ENCODE measurements at places on chromosomes 4 and X.

DNA sequence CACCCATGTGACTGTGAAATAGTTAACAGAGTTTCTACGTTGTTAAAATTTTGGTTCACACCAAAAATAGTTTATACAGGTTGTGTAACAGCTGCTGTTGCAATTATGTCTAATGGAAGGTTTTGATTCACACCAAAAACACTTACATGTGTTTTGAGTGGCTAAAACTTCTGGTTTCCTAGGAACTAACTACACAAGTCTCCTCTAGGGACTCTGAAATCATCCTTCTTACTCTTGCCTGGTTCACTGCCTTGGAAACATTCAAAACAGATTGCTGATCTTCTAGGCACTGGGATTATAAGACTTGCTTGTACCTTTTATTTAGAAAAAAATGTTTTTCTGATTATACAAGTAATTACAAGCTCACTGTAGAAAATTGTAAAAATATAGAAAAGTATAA lies 14.9 kb upstream of the MORC4 start:
- DNase-seq, result no peak

DNA sequence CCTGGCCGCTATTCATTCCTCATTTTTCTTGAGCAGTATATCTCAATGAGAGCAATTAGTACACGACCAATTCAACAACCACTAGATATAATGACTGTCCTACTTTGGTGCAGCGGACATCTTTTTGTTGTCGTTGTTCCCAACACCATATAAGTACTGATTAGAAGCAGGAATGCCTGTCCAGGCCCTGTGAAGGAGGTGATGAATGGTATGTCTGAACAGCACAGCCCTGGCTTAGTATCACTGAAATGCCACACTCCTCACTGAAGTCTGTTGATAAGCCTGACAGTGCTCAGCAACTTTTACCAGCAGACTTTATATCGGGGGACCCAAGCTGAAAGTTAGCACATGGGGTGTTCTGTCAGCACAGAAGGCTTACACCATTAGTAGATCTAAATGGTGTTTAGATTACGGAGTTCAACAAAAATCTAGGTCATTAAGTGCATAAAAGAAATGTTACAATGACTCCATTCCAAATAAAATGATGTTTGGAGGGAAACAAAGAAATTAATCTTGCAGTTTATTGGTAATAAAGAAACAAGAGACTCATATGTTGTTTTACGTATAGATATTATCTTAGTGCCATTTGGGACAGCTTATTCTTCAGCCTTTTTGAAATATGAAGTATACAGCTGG lies 228.3 kb upstream of the TTC29 start:
- no peak for DNase-seq

DNA sequence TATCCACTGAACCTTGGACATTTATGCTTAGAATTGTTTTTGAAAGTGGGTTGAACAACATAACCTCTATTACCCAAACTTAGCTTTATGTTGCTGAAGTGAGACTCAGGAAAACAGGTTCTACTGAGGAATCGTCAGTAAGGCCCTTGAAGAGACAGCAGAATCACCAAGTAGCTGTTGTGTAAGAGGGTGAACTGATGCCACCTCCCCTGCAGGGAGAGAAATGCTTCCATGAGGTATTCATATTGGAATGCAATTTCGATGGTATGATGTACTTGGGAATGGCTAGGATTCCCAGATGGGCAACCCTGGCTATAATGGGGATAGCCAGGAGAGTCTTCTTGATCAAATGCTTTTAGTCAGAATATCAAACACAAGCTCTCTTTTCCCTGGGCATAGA lies 4.1 kb upstream of the SCRG1 start:
- DNase-seq, result no peak

- DNase-seq, result no peak
These were observed 18.0 kb upstream of the MAEA start for GRCh38 chr4:1271686-1272085.

- DNase-seq, result no peak
These were observed 29.8 kb downstream of the SGMS2 start for GRCh38 chr4:107854356-107855022.

- no peak for DNase-seq
These were observed 2.1 kb downstream of the JAKMIP1 start for GRCh38 chr4:6198278-6198677.

DNA sequence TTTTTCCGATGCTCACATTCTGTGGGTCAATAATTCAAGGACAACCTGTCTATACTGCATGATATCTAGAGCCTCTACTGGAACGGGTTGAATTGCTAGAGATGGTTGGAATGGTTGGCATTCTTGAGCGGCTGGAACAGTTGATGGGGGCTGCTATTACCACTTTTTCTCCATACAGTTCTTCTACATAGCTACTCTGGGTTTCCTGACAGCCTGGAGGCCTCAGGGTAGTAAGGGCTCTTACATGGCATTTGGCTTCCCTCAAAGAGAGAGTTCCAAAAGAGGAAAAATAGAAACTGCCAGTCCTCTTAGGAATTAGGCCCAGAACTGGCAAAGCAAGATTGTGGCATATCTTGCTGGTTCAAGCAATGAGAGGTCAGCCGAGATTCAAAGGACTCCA lies 53.1 kb downstream of the NAA11 start:
- DNase-seq, result no peak

- DNase-seq, result no peak
These were observed 52.1 kb downstream of the CFAP299 start for GRCh38 chr4:80387390-80388283.

- DNase-seq, result no peak
These were observed 90.7 kb upstream of the PCDH18 start for GRCh38 chr4:137623013-137623412.

- DNase-seq, result peak; percentile 12
These were observed 618.1 kb upstream of the GRIA3 start for GRCh38 chrX:122565952-122566351.

- peak; percentile 91 for DNase-seq
These were observed 17.8 kb upstream of the CHIC2 start for GRCh38 chr4:54082168-54082567.

- no peak for DNase-seq
These were observed 833.6 kb upstream of the AGA start for GRCh38 chr4:178275671-178276360.

DNA sequence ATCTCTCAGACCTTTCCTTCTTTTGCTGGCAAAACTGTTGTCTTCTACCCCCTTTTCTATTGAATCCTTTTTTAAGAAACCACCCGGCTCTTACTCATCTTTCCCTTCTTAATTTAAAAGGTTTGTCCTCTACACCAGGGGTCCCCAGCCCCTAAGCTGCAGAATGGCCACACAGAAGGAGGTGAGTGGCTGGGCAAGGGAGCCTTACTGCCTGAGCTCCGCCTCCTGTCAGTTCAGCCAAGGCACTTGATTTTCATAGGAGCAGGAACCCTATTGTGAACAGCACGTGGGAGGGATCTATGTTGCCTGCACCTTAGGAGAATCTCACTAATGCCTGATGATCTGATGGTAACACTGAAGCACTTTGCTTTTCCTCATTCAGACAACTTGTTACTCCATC lies 726.3 kb upstream of the INTU start:
- no peak for DNase-seq

GRCh38 chr4:155546451-155546850 lies 120.2 kb upstream of the GUCY1A1 start:
- DNase-seq, result no peak

DNA sequence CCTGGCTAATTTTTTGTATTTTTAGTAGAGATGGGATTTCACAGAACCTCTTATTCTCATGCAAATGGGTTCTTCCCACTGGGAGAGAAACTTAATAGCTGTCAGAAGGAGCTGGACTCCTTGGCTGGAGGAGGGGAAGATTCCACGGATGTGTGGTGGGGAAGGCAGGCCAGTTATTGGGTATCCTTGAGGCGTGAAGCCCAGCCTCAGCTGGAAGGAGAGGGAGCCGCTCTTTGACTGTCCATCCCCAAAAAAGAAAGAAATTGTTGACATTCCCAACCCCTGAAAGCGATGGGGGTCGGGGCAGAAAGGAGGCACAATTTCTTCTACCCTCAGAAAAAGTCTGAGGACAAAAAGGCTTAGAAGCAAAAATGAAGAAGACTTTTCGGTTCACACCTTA lies 983.1 kb upstream of the PABPC4L start:
- no peak for DNase-seq

DNA sequence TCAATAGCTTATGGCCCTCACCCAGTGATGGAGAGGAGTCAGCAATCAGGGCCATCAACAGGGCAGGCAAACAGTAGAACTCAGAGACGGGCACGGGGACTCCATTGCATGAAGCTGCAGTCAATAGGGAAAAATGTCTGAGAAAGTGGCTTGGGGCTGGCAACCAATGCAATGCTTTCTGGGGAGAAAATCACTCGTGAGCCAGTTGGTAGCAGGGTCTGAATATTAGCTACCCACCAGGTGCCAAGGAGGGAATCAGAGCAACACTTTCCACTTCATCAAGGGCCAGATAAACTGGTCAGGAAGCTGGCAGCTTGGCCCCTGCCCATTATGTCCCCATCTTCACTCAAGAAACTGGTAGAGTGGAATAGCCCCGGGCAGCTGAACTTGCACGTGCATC lies 80.7 kb downstream of the STARD8 start:
- no peak for DNase-seq

- no peak for DNase-seq
These were observed 737 bp downstream of the FGF2 start for GRCh38 chr4:122827258-122827878.

DNA sequence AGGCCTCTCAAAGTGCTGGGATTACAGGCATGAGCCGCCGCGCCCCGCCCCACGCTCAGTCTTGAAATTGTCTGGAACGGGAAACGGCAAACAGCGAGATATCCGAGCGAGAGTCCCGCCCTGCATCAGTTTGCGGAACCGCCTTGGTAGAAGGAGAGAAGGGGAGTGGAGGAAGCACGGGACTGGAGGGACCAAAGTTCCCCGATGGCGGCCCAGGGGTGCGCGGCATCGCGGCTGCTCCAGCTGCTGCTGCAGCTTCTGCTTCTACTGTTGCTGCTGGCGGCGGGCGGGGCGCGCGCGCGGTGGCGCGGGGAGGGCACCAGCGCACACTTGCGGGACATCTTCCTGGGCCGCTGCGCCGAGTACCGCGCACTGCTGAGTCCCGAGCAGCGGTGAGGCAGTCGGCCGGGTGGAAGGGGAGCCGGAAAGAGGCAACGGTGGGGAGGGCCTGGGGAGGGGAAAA lies at the start of gene BST1:
Gene BST1 (plus strand): TSS at position 125 of the 463 bp plus-strand sequence. CDS start 80 bp downstream, at position 205.
- peak; percentile 27 for DNase-seq

- DNase-seq, result no peak
These were observed 107.7 kb downstream of the PPP3CA start for GRCh38 chr4:101239665-101240064.

DNA sequence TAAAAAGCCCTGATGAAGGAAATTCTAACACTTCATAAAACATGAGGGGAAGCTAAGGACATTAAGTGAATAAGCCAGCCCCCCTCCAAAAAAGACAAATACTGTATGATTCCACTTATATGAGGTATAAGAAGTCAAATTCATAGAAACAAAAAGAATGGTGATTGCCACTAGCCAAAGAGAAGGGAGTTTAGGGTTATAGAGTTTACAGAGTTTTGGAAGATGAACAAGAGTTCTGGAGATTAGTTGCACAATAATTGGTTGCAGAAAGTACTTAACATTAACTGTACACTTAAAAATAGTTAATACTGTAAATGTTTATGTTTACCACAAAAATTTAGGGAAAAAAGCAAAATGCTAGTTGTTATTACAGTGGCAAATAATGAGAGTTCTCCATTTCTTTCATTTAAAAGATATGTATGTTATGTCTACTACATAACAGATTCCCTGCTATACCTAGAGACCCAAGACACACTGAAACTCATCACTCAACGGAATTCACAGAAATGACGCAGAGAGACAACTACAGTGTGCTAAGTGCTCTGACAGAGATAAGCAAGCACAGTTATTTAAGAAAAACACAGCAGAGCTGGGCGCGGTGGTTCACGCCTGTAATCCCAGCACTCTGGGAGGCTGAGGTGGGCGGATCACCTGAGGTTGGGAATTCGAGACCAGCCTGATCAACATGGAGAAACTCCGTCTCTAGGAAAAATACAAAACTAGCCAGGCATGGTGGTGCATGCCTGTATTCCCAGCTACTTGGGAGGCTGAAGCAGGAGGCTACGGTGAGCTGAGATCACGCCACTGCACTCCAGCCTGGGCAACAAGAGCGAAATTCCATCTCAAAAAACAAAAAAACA lies 37.2 kb downstream of the EIF4E start:
- no peak for DNase-seq

DNA sequence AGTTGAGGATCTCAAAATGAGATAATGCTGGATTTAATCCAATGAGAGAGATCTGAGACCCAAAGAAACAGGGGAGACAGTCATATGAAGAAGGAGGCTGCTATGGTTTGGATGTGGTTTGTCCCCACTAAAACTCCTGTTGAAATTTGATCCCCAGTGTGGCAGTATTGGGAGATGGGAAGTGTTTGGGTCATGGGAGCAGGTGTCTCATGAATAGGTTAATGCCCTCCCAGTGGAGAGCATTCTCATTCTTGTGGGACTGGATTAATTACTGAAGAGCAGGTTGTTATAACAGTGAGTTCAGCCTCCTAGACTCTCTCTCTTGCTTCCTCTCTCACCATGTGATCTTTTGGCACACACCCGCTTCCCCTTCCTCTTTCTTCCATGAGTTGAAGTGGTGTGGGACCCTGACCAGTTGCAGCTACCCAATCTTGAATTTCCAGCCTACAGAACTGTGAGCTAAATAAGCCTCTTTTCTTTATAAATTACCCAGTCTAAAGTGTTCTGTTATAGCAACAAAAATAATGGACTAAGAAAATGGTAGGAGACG lies 70.3 kb downstream of the PPEF2 start:
- DNase-seq, result no peak

- peak; percentile 23 for DNase-seq
These were observed 48.4 kb upstream of the SLC7A3 start for GRCh38 chrX:70979136-70979762.

DNA sequence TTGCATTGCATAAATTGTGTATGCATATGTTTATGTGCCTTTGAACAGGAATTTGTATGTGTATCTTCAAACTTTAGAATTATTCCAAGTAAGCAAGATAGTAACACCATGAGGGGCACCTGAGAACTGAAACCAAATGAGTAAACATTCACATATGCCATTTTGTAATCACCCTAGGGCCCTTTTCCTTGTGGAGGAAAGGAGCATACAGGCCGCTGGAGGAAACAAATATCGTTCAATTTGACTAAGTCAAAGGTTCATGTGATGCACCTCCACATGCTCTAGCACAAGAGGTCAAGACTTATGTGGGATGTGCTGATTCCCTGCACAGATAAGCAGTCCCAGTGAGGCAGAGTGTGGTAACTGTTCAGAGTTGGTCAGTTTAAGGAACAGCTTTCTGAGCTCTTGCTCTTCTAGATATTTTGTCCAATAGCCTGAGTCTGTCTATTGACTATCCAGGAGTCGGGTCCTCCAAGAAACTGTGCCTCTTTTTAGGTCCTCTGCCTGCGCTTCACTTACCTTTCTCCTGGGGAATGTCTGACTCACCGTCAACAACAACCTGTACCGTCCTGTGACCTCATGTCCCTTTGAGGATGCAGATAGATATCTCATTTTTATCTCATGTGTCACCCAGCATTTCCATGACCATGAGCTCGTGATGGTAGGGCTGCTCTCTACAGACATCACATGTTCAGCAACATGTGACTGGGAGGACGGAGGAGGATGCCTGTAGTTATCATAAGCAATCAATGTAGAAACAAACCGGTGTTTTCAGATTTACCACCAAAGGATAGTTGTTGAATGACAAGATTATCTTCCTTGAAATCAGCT lies 196.9 kb downstream of the NWD2 start:
- DNase-seq, result peak; percentile 57

GRCh38 chrX:71619986-71620385 lies 1.7 kb upstream of the CXCR3 start:
- no peak for DNase-seq
